Natural killer cell treated with Interleukin-12 subunit alpha and Interleukin-12 subunit beta and Interleukin-15 and Interleukin-18, amount 100 ng/mL, for 72 hours (primary cell): ENCODE measurements at places on chromosomes 13 and 19. TPM values are rescaled to one million over a fixed set of nuclear protein-coding genes. Genes with fewer than 3 reads are reported as not detected.

DNA sequence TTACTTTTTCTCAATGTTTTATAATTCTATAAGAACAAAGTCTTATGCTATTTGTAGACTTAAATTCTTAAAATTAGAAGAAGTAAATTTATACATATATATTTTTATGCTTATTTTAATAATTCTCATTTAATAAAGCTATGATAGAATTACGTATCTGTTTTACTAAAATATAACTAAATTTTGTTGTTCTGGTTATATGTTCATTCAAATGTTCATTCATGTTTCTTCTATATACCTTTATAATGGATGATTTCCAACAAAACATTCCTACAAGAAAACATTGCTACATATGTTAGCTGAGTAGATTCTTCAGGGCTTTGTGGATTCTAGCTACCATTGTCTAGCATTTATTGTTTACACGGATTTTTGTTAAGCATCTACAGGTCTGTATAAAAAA is 634.3 kb upstream of the PCDH20 start:
- DNase-seq, result no peak
- no peak overlapping the region for H3K27ac ChIP-seq
- peaks cover 8% of the 10 kb centered on the region for H3K36me3 ChIP-seq
- no peaks in the 10 kb centered on the region for H3K27me3 ChIP-seq
- no peaks in the 10 kb centered on the region for H3K4me1 ChIP-seq
- H3K4me3 ChIP-seq, result no peak overlapping the region

GRCh38 chr13:51828730-51829567 is 16.0 kb downstream of the TMEM272 start:
- H3K4me1 ChIP-seq, result peaks cover 44% of the 10 kb centered on the region
- no peaks in the 10 kb centered on the region for H3K36me3 ChIP-seq
- no peak for DNase-seq

- peak overlapping the region; percentile 85 for H3K4me3 ChIP-seq
- H3K27me3 ChIP-seq, result no peaks in the 10 kb centered on the region
- H3K27ac ChIP-seq, result no peak overlapping the region
- peaks cover 2% of the 10 kb centered on the region for H3K4me1 ChIP-seq
- peaks cover under 1% of the 10 kb centered on the region for H3K36me3 ChIP-seq
These were observed 315 bp downstream of the ZNF492 start for GRCh38 chr19:22634450-22634827.

The NALCN gene
- total RNA-seq, result not detected

The SERP2 gene
- 9.1 TPM for total RNA-seq

The CABP5 gene
- not detected for total RNA-seq

The CCDC122 gene
- 2.5 TPM for total RNA-seq

- peak overlapping the region; percentile 38 for H3K4me3 ChIP-seq
- no peak for DNase-seq
- no peaks in the 10 kb centered on the region for H3K27me3 ChIP-seq
- no peak overlapping the region for H3K27ac ChIP-seq
- H3K36me3 ChIP-seq, result peaks cover 20% of the 10 kb centered on the region
These were observed 913.8 kb upstream of the SLITRK5 start for GRCh38 chr13:86757236-86757978.

DNA sequence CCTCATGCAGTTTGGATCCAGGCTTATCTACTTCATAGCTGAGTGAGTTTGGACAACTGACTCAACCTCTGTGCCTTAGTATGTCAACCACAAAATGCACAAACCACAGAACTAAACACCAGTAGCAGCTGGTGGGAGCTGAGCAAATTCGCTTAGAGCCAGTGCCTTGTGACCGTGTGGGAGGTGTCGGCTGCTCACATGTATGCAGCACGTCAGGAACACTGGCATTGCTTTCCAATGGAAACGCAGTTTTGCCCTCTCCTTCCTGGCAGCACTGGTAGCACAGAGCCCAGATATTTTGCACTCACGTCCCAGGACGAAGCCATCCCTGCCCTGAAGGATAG is 8.3 kb upstream of the NTN5 start:
- H3K27me3 ChIP-seq, result no peaks in the 10 kb centered on the region
- no peak overlapping the region for H3K27ac ChIP-seq
- H3K36me3 ChIP-seq, result no peaks in the 10 kb centered on the region
- no peaks in the 10 kb centered on the region for H3K4me1 ChIP-seq
- no peak for DNase-seq

The SH2D3A gene
- 15.2 TPM for total RNA-seq
